Stimulated activated CD4-positive, alpha-beta T cell treated with anti-CD3 and anti-CD28 coated beads, Interleukin-2, amount 100 ng/mL, for 4 hours (primary cell): ENCODE measurements at places on chromosomes 4 and X.
A peak's percentile ranks its signal among the peaks of the same experiment; 100 is the strongest.

- no peak for DNase-seq
Measured at GRCh38 chr4:183348136-183348535, 25.9 kb upstream of the CLDN24 start.

DNA sequence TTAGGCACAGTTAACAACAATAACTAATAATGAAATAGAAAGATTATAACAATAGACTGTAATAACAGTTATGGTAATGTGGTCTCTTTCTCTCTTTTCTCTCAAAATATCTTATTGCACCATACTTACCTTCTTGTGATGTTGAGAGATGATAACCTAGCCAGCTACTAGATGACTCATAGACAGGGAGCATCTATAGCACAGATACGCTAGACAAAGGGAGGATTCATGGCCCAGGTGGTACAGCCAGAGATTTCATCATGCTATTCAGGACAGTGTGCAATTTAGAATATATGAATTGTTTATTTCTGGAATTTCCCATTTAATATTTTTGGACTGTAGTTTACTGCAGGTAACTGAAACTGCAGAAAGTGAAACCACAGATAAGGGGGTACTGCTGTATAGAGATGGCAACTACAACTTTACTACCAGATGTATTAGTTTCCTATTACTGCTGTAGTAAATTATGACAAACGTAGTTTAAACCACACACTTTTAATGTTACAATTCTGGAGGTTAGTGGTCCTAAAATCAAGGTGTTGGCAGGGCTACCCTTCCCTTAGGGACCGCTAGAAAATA, 41.8 kb upstream of the MAGED1 start:
- no peak for DNase-seq

DNA sequence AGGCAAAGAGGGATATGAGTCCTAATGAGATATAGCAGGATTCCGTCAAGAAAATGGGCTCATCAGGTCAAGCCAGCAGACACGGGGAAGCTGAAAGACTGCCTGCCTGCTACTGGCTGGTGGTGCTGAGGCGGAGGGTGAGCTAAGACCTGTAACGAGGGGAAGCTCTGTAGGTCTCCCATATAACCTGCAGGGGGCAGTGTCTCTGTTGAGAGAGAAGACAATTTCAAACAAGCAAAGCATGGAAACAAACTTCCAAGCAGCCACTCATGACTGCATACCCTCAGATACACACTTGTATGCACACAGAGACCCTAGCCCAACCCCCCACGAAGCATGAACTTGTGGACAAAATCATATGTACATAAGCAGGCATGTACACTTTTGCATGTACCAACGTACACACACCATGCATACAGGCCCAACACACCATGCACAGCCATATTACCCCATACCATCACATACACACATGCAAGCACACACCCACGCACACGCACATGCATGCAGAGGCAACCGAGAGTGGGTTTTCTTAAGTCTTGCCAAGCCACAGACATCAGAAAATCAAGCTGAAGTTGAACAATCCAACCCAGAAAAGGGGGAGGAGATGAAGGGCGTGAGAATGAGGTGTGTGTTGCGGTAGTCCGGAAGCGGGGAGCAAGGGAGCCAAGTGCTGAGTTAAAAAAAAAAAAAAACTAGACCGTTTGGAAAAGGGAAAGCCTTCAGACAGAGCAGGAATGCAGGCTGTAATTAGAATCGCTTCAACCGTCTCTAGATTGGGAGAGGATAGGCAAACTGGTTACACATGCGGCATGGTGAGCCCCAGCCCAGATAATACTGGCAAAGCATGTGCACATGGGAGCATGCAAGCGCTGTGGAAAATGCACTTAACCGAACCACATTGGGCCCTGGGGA, 71.0 kb downstream of the PJA1 start:
- no peak for DNase-seq

DNA sequence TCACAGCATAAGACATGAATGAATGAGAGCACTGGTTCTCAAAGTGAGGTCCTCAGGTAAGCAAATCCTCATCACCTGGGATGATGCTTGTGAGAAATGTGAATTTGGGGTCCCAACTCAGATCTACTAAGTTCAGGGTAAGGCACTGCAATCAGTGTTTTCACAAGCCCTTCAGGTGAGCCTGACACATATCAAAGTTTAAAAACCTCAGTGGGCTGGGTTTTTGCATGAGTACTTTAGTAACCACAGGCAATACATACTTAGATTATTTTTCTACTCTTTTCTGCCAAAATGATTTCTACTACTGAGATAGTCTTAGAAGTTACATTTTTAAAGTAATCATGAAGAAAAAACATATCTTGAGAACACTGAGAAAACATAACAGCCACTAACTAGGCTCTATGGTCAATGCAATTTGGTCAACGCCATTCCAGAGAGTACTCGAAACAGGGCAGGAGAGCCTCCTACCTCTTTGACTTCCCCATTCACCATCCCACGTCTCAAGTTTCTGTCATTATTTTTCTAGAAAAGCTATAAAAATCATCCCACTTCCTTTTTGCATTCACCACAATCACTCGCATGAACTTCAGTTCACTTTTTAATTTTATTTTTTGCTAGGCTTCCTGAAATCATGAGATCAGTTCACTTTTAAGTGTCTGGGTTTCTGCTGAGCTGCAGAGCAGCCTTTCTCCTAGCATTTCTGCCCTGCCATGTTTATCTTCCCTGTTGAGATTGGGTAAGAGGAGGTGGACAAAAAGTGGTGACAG, 73.8 kb downstream of the MFAP3L start:
- no peak for DNase-seq

DNA sequence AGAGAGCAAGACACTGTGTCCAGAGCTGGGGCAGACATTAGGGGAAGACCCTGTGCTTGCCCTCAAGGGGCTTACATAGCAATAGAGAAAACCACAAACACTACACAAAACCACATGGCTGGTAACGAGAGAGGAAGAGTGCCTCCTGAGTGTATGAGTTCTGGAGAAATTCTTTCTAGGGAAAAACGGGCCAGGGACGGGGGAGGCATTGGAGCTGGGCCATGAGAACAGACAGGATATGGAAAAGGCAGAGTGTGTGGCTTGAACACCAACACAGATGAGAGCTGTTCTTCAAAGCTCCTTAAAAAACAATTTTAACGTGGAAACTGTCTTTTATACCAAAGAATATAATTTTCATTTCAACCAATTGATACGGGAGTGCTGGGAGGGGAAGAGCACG, 42.7 kb downstream of the RASGEF1B start:
- DNase-seq = no peak

DNA sequence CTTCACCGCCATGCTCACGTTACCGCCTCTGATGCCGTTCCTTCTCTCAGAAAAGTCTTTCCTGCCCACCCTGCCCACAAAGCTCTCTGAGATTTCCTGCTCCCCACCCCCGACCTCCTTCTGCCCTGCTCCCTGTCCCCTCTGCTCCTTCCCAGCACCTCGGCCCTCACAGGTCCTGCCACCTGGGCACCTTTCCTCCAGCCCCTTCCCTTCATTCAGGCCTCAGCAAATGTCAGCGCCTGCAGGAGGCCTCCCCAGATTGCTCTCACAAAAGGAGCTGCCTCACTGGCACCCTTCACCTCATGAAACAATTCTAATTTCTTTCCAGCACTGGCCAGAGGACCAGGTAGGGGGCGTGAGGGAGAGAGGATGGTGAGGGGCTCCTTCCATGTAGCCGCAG, 33.6 kb upstream of the MXD4 start:
- no peak for DNase-seq

DNA sequence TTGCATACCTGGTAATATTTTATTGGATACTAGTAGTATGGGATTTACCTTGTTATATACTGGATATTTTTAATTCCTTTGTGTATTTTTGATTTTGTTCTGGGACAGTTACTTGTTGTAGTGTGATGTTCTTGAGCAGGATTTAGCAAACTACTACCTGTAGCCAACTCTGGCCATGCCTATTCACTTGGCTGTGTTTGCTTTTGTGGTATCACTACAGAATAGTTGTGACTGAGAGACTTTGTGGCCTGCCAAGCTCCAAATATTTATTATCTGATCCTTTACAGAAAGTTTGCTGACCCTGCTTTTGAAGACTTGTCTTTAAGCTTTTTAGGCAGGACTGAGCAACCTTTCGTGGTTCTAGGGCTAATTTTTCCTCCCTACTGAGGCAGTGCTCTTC, 17.8 kb downstream of the ZCCHC4 start:
- DNase-seq = no peak

- no peak for DNase-seq
Measured at GRCh38 chr4:85778632-85779131, 303.7 kb downstream of the ARHGAP24 start.

DNA sequence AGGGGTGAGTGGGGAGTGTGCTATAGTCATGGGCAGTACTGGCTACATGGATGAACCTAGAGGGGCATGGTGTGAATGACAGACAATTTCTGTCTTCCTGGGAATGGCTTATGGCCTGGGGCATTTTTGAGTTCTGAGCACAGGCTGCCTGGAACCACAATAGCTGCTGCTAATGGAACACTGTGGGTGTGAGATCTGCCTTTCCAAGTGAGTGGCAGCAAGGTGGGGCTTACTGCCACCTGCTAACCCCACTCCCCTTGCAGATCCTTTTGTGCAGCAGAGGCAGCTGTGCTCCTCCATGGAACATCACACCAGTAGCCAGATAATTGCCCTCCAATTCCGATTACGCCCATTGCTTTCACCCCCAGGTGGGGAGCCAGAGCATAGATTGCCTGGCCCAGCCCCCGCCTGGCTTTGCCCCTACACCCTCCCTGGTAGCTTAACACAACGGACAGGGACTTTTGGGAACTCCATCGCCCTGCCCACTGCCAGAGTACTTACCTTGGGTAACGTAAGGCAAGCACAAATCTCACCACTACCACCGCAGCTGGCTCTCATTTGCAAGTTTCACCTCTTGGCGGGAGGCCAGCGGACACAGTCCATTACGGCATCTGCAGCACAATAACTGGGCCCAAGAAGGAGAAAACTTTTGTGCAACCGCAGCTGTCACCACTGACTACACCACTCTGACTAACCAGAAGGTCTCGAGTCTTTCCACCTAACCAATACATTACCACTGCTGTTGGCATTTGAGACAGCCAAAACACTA, 421.2 kb upstream of the NWD2 start:
- DNase-seq = no peak

DNA sequence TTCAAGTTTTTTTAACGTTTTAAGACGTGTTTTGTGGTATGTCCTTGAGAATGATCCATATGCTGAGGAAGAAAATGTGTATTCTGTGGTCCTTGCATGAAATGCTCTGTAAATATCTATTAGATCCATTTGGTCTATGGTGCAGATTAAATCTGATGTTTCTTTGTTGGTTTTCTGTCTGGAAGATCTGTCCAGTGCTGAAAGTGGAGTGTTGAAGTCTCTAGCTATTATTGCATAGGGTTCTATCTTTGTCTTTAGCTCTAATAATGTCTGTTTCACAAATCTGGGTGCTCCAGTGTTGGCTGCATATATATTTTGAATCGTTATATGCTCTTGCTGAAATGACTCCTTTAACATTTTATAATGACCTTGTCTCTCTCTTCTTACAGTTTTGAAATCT, 122.5 kb downstream of the RPA4 start:
- no peak for DNase-seq

DNA sequence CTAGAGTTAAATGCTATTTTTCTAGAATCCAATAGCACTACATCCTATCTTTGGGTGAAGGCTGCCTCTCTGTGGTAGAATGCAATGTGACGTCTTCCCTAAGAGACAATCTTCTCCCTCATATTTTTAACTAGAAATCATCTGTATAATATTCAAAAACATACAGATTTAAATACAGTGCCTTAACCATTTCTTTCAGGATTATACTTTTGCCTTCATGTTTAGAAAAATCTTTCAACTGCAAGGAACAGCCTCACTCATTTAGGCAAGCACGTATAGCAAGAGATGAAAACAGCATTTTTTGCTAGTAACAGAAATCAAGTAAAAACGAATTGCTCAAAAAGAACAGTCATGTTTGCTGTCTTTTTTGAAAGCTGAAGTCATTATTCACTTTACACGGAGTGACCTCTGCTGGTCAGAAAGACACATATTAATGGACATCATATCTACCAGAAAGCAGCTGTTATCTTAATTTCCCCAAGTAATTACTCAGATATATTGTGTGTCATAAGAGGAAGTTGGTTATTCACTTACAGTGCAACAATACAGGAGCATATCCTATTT, 422.3 kb downstream of the STPG2 start:
- DNase-seq = no peak

- DNase-seq = no peak
Measured at GRCh38 chr4:97140545-97140944, 1002.7 kb downstream of the STPG2 start.

DNA sequence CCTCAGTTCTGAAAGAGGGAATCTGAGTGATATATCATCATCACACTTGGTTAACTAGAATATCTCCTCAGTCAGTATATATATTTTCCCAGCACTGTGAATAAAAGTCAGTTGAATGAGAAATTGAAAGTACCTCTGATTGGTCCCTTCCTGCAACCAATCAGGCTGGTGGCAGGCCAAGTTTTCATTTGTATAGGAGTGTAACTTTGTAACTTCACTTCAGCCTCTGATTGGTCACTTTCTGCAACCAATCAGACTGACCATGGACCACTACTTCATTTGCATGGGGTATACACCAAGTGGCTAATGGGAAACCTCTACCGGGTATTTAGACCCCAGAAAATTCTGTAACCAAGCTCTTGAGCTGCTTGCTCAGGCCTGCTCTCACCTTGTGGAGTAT, 2.0 kb upstream of the PGK1 start:
- no peak for DNase-seq

- no peak for DNase-seq
Measured at GRCh38 chrX:153590961-153591956, 7.7 kb downstream of the CCNQ start.

- no peak for DNase-seq
Measured at GRCh38 chrX:154378059-154378798, 866 bp upstream of the EMD start.

GRCh38 chr4:102871772-102872171, 3.0 kb downstream of the CISD2 start:
- DNase-seq = no peak

GRCh38 chr4:83724485-83725335, 188.8 kb downstream of the GPAT3 start:
- DNase-seq = no peak

DNA sequence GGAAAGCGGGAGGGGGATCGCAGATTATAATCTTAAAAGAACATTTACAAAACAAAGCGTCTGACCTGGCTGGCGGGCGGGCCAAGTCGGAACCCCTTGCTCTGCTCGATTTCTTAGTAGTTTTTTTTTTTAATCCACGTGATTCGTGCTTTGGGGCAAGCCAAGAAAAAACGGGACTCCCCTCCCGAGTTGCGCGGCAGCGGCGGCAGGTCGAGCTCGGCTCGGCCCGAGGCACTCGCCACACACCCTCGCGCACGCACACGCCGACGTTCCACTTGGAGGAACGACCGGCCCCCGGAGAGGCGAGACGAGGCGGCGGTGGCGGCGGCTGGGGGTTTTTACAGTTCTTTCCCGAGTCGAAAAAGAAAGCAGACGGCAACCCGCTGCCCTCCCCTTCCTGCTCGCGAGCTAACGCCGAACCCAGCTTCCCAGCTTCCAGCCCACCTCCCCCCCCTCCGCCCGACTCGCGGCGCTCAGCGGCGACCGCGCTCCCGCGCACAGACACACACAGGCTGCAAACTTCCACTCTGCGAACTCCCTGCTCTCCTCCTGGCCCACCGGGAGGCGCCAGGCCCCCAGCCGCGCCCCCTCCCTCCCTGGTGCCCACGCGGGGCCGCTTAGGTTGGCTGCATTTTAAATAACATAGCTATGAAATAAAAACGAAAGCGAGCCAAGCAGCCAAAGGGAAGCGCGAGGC, 1.2 kb downstream of the BCOR start:
- peak; percentile 54 for DNase-seq

- DNase-seq = no peak
Measured at GRCh38 chr4:114860786-114861185, 252.6 kb downstream of the NDST4 start.
